LoVo (cell line): ENCODE measurements at places on chromosomes 3 and 15.

- DNase-seq: peak; percentile 76
Measured at GRCh38 chr15:72474912-72475628, 940 bp downstream of the ARIH1 start.

- no peak for DNase-seq
Measured at GRCh38 chr3:50811893-50812292, 137.2 kb downstream of the DOCK3 start.

DNA sequence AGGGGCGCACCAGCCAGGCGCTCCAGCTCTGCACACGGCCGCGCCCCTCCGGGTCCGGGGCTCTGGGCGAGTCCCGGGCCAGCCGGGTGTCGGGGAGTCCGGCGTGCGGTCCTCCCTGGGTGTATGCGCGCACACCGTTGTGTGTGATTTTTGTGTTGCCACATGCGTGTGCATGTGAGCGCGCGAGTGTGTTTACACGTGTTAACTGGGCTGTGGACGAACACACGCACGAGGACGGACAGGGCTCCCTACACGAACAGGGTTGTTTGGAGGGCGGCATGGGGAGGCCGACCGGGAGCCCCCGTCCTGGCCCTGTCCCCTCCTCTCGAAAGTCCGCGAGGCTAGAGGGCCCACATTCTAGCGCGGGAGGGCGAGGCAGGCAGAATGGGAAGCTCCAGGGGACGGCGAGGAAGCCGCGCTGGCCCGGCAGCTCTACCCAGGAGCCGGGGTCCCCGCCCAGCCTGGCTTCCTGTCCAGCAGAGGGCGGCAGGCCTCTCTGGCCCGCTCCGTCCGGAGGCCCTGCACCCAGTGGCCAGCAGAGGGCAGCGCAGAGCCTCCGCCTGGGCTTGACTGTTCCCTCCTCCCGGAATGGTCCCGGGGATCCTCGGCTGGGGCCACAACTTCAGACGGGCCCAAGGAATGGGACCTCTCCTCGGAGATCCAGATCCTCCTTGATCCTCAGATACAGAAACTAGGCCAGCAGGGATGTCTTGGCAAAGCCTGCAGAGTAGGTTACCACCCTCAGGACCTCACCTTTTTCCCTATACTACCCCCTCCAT, 611 bp upstream of the LINGO1 start:
- peak; percentile 93 for DNase-seq

DNA sequence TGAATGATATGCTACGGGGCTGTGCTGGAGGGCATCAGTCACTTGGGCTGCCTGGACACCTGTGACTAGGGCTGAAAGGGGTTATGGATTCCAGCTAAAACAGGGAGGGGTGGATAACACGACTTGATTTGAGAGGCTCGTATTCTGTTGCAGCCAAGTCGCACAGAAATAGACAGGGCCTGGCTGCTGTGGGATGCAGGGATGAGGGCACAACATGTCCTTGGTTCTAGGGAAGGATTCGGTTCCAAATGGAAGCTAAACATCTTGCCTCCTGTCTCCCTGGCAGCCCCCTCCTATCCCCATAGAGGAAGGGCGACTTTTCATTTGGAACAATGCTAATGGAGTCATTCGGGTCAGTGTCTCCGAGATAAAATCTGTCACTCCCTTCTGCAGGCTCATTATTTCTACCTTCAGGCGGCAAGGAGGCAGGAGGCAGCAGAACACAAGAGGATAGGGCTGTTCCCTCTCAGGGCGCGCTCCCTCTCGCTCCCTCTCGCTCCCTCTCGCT, 433.8 kb upstream of the RBMS3 start:
- DNase-seq: no peak

- peak; percentile 15 for DNase-seq
Measured at GRCh38 chr15:40471808-40472150, 995 bp downstream of the CHST14 start.

- no peak for DNase-seq
Measured at GRCh38 chr3:184541886-184542562, 19.6 kb upstream of the EPHB3 start.

DNA sequence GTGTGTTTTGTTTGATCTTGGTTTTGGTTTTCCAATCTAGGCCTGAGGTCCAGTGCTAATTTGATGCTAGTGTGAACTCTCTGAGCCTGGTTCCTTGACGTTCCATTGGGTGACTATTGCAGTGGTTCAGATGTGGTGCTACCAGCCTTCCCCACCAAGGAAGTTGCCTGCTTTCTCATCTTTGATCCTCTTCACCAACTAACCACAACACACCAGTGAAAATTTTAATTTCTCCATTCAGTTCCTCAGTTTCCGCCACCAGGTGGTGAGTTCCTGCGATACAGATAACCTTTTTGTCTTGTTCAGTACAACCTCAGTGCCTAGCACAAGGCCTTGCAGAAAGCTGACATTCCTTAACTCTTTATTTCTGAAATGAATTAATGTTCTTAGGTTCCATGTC, 337.4 kb upstream of the TPRG1 start:
- no peak for DNase-seq

DNA sequence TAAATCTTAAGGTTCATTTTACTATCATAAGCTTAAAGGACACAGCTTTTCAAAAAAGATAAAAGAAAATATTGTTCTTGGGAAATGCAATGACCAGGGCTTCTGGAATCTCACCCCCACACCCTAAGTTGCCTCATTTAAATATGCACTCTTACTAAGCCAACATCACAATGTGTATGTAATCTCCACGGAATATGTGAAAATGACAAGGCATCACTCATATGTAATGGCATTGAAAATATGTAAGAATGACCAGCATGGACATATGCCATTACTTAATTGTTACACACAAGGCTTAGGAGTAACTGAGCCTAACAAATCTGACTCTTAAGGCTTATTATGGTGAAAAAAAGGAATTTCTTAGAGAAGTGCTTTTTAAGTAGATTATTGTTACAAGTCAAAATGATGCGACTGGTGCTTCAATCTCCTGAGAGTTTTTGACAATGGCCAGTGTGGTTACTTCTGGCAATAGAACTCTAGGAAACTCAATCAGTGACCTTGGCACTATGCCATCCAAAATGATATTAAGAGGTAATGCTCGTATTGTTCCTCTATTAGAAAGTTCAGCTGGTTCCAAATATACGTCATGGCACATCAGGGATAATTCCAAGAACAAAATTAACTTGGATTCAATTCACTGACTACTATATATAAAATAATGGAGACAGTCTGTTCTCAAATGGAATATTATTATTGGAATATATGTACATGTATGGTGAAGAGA, 290.0 kb upstream of the PLSCR5 start:
- DNase-seq: no peak

DNA sequence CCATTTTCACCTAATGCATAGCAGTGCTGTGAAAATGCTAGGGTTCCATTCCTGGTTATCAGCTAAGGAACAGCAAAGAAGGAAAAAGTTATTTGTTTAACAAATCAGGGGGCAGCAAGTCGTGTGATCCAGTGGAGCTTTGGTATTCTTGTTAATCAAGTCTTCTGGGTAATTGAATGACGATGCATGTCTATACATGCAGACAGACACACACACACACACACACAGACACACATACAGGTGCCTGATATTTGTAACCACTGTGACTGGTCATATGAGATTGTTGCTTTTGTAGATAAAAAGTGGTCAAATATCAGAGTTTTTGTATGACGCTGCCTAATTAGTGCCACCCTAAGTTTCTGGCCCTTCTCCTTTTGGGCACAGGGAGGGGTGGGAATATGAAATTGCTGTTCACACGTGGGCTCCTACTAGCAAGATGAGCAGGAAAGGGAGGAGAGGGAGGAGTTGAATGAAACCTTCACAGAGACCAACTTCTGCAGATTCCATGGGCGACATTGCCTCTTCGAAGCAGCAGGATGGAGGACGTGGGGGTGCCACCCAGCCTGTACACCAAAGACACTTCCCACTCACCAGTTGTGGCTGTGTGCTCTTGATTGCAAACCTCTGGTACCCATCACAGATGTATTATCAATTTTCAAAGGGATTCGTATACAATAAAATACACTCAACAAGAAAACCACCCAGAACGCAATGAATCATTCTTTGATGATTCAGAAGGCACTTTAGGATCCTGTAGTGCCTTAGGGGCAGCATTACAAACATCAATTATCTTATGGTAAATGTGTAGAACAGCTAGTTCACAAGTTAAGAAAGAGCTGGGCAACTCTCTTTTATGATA, 281.9 kb upstream of the ICE2 start:
- no peak for DNase-seq

DNA sequence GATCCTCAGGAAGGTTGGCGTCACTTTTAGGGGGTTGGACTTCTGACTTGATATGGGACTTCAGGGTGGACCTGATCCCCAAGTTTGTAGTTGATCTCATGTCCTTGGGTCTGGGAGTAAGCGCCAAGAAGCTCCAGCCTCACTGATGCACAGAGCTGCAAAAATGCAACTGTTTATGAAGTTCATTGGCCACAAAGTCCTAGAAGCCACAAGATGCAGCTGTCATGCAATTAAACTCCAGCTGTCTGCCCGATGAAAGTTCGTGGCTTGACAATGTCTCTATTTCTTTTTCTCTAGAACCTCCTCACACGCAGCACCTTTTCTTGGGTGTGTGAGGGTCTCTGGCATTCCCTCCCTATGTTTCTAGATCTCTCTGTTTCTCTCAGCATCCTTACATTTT, 9.2 kb upstream of the ACAN start:
- no peak for DNase-seq

- no peak for DNase-seq
Measured at GRCh38 chr3:15051531-15051930, 13.6 kb downstream of the MRPS25 start.

- DNase-seq: no peak
Measured at GRCh38 chr3:71502066-71502625, 81.4 kb downstream of the FOXP1 start.

DNA sequence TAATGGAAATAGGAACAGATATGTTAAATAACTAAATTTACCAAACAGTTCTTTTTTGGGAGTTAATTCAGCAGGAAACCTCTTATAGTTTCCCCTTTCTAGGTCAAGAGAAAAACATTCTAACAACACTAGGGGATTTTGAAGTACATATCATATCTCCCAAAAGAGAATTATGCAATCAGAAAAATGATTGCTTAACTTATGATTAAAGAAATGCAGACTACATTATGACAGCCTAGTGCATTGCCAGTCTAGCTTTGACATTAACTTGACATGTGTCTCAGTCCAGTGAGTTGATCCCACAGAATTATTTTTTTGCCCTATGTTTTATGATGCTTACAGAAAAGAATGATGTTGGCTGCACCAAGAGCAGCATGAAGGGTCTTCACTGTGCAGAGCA, 31.7 kb upstream of the NPHP3 start:
- DNase-seq: no peak

- DNase-seq: no peak
Measured at GRCh38 chr3:115553796-115554486, 69.4 kb upstream of the GAP43 start.

DNA sequence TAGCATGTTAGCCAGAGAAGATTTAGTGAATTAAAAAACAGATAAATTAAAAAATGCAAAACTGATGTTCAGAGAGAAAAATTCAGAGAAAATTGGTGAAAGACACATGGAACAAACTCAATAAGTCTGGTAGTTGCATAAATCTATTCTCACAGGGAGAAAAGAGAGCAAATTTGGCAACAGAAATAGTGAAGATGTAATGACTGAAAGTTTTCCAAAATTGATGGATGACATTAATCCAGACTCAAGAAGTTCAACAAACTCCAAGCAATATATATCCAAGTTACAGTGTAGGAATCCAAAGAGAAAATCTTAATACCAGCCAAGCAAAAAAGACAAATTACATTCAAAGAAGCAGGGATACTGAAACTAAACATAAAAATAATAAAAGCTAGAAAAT, 302.7 kb upstream of the ARPP21 start:
- DNase-seq: no peak

GRCh38 chr3:49626101-49626581, 48.0 kb upstream of the APEH start:
- no peak for DNase-seq

GRCh38 chr3:9111866-9112265, 137.6 kb downstream of the SRGAP3 start:
- DNase-seq: no peak

- no peak for DNase-seq
Measured at GRCh38 chr3:86723433-86723832, 267.5 kb downstream of the VGLL3 start.

DNA sequence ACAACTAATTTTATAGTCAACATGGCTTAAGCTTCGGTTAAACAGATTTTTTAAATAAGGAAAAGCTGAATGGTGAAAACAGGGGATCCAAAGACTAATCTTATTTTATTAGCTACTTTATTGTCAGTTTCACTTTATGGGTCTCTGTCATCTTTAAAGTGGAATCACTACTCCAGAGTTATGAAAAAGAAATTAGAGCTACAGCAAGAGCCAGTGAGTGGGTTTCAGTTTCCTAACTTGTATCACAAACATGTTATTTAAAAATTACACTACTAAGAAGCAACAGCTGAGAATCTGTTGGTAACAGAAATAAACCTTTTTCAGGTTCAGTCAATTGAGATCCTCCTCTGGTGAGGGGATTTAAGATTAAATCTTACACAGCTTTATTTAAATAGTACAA, 10.0 kb downstream of the PHC3 start:
- no peak for DNase-seq

DNA sequence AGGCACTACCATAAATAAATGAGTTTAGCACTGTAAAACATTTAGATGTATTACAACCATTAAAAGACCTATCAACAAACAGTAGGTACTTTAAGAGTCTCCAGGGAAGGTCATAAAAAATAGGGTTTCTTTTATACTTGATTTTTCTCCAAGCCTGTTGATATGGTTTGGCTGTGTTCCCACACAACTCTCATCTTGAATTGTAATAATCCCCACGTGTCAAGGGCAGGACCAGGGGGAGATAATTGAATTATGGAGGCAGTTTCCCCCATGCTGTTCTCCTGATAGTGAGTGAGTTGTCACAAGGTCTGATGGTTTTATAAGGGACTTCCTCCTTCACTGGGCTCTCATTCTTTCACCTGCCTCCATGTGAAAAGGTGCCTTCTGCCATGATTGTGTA, 468.9 kb upstream of the UBE2E2 start:
- DNase-seq: no peak

DNA sequence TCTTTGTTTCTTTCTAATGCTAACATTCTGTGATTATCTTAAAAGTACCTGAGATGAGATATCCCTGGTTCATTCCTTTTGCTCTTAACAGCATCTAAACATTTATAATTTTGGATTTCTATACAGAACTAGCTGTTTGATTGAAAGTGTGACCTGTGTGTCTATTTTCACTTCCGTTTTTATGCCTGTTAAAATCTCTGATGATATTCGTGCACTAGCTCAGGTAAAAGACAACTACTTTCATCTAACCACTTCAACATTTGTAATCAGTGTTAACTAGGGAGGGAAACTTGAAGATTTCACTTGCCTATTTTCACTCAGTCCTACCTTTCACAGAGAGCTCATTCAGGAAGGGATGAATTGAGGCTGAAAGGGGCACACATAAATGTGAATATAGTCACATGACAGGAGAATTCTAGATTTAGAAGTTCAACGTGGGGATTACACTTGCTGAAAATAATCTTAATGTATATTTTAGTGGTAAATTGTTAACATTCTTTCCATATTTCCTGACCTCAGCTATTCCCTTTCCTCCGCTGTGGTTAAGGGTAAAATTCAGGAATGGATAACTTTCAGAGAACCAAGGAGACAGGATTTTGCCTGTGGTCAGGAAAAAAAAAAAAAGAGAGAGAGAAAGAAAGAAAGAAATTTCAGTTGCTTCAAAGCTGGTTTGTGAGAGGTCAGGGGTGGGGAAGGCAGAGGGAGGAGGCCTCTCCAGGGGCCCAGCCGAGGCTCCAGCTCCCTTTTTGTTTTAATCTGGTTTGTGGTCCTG, 159.8 kb upstream of the TSC22D2 start:
- peak; percentile 9 for DNase-seq
